ENCODE measurements at places on chromosomes 3 and 15.

DNA sequence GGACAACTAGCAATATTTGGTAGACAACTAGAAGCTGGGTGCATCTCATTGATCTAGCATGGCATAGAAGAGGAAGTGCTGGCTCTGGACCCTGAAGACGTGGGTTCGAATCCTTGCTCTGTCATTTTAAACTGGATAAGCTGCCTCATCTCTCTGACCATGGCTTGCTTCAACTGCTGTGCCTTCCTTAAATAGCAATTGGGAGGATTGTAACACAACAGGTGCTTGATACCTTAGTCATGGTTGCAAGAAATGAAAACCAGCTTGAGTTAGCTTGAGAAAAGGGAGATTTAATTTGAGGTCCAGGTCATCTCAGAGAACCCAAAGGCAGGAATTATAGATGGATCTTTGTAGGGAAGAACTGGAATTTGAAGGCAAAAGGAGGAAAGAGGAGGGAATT lies 14.8 kb upstream of the RGMA start:
- no peak for DNase-seq

- DNase-seq, result no peak
Measured at GRCh38 chr3:145911016-145911415, 250.0 kb downstream of the PLOD2 start.

- no peak for DNase-seq
Measured at GRCh38 chr3:63279005-63279841, 1.1 kb downstream of the SYNPR start.

DNA sequence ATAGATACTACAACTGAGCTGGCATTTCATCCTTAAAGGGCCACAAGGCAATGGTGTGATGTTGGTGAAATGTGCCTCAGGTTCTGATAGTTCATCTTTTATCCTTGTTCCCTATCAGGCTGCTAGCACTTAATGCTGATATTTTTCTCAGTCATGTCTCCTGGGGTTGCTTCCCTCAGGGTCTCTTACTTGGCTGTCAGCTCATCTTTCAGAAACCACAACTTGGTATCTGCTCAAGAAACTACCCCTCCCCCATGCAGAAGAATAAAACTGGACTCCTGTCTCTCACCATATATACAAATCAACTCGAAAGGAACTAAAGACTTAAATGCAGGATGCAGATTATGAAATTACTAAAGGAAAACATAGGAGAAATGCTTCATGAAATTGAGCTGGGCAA lies 308.1 kb downstream of the CHST2 start:
- DNase-seq, result no peak

DNA sequence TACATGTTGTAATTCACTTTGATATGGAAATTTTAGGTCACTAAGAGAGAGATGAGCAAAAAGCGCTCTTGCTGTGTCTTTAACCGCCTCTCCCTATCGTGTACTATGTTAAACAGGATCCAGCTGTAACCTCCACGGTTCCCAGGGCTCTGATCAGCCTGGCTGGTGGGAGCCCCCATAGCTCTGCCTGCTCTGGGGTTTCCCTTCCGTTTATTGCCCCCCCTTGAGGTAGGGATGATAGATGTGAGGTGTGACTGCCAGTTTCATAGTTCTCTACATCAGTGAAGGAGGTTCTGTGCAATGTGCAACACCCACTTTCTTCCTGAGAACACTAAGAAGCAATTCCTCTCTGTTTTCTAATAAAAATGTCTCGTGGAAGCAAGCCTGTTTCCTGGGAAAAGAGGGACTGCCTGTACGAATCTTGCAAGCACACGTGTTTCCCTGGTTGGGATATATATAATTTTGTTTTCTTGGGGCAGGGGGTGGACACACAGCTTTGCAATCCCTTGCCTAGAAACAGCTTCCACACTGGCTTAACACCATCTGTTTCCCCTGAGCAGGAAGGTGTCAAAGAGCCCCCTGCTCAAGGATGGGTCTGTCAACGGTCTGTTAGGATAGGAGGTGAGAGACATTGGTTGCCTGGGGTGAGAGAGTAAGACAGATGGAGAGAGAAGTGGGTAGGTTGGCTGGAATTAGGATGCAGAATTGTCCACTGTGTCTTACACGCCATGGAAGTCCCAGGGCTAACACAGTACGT lies 23.8 kb downstream of the CORO2B start:
- no peak for DNase-seq

DNA sequence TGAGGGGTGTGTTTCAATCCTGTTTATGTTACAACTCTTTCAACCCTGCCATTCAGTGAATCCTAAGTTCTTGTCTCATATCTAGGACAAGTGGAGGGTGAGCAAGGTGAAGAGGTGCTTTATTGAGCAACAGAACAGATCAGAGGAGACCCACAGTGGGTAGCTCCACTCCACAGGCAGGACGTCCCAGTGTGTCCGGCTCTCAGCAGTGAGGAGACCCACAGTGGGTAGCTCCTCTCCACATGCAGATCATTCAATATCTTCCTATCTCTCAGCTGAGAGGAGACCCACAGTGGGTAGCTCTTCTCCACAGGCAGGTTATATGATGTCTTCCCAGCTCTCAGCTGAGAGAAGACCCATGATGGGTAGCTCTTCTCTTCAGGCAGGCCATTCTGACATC lies 556.7 kb downstream of the SI start:
- no peak for DNase-seq

- no peak for DNase-seq
Measured at GRCh38 chr3:154730186-154730585, 300.2 kb upstream of the GPR149 start.

GRCh38 chr15:72397796-72398588 lies at the start of gene TMEM202:
Gene TMEM202, plus strand, starts transcription at chr15:72398305. Its CDS starts 22 bp downstream, at chr15:72398327.
- no peak for DNase-seq

DNA sequence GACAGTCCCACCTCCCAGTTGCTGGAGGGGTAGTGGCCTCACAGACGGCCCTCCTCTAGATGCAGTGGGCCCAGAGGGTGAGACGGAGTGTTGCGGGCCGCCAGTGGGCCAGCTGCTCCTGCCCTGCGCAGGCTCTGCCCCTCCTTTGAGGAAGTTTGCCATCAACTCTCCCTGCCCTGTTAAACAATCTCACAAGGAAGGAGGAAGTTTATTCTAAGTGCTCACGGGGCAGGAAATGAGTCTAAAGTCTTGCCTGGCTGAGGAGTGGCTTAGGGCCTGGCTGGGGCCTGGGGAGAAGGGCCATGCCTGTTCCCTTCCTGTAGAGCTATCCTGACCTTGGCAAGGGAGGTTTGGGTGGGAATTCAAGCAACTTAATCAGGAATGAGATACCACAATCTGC lies at the start of gene FAM3D:
FAM3D (minus strand) TSS at position 92 of the 400 bp plus-strand sequence. CDS start 11,211 bp downstream, outside the sequence.
- DNase-seq, result no peak

DNA sequence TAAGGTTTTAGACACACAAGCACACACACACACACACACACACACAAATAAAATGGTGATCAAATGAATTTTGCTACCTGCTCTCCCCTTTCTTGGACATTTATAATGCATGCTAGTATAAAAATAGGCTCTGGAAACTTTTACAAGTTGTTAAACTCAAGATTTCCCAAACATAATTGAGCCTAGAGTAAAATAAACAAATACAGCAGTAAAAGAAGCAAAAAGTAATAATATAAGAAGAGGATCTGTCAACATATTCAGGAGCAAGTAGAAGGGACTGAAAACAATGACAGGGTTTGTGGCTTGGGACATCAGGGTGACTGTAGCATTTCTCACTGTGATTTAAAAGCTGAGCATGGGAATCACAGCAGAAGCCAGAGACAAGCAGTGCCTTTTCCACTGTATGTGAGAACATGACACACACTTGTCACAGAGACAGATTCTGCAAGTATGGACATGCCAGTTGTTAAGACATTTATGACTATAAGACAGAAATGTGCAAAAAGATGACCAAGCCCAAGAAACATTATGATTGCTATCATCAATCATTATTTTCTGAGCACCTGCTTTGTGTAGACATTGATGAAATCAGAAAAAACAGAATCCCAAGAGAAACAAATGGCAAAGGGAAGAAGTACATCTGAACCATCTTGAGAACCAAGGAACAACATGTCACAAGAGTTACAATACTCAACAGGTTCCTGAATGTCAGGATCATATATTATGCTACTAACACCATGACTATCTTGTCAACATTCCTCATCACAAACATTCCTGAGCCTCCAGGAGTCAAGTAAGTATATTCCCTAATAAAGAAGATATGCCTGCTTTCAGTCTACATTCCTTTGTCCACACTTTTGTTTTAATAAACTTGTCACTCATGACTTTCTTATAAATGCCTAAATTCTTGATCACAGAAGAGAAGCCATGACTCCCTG lies 7.1 kb downstream of the THRB start:
- no peak for DNase-seq

DNA sequence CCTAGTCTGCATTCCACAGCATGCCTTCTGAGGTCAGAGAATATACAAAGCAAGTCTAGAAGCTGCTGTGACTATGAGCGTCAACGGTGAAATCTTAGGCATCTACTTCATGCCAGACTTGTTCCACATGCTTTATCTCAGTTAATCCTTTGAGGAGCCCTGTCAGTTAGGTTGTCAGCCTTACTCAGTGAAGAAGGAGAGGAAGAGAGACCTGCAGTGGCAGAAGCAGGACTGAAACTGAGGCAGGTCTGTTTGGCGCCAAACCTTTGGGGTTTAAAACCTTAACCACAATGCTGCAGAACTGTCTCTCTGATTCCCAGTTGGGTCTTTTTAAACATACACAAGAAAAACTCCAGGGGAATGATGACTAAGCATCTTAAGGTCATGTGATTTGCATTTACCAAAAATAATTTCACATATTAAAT lies 139.0 kb upstream of the LIPC start:
- no peak for DNase-seq

DNA sequence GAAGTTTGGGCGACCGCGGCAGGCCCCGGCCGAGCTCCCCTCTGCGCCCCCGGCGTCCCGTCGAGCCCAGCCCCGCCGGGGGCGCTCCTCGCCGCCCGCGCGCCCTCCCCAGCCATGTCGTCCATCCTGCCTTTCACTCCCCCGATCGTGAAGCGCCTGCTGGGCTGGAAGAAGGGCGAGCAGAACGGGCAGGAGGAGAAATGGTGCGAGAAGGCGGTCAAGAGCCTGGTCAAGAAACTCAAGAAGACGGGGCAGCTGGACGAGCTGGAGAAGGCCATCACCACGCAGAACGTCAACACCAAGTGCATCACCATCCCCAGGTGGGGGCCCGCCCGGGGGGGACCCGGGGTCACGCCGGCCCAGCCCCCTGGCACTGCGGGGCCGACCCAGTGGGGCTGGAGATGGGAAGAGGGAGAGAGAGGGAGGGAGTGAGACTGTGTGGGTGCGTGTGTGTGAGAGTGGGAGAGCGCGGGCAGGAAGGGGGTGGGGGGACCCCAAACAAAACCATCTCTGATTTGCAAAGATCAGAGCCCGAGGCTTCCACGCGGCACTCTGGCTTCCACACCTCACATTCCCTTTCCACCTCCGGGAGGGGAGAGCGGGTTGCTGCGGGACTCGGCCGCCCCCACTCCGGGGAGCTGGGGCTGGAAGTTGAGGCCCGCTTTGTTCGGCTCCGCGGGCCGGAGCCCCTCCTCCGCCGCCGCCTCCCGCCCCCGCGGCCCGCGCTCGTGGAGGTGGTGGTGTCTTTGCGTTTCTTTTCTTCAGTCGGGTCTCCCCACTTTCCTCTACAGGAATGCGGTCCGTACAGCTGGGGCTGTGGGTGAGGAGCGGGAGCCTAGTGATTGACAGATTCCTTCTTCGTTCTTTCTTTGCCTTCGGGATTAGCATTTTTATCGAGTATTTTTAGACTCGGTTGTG lies 898 bp downstream of the SMAD3 start:
- DNase-seq, result no peak

DNA sequence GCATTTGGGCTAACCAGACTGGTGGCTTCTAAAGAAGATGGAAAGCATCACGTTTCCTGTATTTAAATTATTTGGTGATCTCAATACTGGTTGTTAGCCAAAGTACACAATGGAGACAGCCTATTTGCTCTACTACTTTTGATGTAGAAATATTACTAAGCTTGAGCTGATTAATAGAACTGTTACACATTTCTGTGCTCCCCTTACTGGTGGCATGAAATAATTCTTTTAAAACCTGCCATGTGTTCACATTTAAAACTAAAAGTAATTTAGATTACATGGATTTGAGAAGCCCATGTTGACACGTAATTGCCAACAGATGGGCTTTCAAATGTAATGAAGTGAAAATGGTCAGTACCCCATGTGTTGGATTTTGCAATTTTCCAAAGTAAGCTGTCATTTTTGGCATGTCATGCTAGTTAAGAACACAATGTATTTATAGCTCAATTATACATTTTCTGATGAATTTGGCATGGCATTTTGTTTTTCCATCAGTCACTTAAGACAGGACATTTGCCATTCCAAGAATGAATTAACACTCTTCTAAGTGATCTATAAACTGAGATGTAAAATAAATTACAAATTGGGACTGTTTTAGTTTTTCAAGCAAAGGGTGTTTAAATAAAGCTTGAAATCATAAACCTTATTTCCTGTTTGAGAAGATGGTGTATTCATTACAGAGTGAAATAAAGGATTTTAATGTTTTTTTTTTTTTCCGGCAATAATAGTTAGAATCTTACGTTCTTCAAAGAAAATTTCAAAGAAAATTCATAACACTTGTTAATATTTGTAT lies 10.8 kb upstream of the RARRES1 start:
- DNase-seq, result no peak

- DNase-seq, result no peak
Measured at GRCh38 chr3:174229916-174230315, 629.2 kb upstream of the NAALADL2 start.

DNA sequence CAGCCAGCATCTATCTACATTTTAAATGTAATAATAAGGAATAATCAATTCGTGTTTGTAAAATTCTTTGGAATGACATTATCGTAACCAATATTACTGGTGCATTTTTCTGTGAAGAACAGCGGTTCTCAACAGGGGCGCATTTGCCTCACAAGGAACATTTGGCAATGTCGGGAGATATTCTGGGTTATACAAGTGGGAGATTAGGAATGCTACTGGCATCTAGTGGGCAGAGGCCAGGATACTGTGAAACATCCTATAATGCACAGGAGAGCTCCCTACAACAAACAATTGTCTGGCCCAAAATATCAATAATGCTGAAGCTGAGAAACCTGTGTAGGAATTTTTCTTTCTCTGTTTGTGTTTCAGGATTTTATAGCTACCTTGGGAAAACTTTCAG lies 25.0 kb downstream of the ACP3 start:
- DNase-seq, result no peak

- no peak for DNase-seq
Measured at GRCh38 chr15:79086814-79087213, 3.8 kb downstream of the RASGRF1 start.

DNA sequence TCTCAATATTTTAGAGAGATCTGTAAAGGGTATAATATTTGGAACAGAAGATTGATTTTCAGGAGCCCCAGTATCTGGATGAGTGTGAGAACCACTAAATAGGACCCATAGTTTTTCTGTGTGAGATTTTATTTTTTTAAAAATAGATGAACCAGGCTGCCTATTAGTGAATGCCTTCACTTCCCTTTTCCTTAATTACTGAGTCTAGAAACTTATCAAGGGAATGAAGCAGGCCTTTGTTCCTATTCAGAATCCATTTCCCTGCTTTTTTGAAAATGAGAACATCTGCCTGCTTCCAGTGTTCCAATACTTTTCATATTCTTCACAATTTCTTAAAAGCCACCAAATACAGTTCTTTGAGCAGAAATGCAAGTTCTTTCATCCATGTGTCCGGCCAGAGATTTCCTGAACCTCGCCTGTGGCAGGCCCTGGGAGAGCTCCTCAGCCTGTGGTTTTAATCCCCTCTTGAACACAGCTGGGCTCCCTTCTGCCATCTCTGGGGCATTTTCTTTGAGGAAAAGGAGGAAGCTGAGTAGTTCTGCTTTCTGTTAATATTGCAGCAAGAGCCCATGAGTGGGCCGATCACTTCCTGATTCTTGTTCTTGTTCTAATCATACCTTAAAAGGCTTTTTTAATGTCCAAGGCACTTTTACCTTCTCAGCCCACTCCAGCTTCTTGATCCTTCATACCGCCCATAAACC lies 4.7 kb downstream of the EHD4 start:
- no peak for DNase-seq
